ENCODE measurements at places on chromosomes 7 and 10. TPM values are rescaled to one million over a fixed set of nuclear protein-coding genes. Genes with fewer than 3 reads are reported as not detected.
A peak's percentile ranks its signal among the peaks of the same experiment; 100 is the strongest.

ELFN1 gene
- total RNA-seq: 0.07 TPM

C10orf105 gene
- 0.52 TPM for total RNA-seq

DPP6 gene
- not detected for total RNA-seq

PRSS1 gene
- not detected for total RNA-seq

DNA sequence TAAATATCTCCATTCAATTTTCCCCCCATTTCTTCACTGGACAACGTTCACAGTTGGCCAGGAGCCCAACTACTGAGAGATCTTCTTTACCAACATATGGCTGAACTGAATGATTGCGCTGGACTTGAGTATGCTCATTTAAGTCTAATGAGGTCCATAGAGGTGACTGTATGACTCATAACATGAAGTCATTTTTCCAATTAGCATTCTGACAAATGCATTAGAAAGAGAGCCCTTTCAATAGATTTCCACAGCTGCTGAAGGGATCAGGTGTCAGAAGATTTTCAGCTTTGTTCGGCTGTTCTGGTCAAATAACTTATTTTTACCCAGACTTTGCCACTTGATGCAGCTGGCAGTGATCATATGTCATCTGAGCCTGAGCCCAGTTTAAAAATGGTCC, 438.0 kb downstream of the ETV1 start:
- DNase-seq: no peak

- DNase-seq: peak; percentile 78
Observed at GRCh38 chr10:70758757-70759514, 26.2 kb downstream of the TBATA start.

- peak; percentile 58 for DNase-seq
Observed at GRCh38 chr10:132554991-132555647, 17.5 kb downstream of the INPP5A start.

DNA sequence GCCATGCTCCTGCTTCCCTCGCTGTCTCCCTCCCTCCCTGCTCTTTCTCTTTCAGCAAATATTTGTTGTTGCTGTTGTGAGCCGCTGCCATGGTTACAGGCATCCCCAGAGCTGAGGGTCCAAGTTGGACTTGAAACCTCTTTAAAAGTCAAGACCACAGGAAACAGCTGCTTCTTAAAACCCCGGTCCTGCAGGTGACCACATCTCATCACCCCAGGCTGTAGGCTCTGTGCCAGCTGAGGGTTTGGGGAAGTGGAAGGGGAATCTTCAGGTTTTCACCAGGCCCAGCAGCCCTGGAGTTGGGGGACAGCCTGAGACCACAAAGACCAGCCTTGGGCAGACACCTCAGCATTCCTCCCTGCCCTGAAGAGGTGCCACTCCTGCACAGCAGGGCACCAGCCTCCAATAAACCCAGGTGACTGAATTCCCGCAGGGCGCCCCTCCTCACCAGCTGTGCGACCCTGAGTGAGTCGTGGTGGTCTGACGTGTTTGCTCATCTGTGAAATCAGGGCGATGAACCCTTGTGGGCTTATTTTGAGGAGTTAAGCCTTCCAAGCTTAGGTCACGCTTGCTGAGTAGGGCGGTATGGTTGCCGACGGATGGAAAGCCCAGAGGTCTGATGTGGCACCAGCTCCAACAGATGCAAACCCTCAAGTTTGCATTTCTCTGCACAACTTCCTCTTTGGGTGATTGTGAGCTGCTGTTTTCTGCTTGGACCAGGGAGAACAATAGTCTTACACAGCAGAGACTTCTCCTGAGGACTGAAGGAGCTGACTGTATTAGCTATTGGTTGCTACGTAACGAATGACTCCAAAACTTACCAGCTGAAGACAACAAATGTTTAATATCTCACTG, 24.8 kb downstream of the NPTX2 start:
- no peak for DNase-seq

GRCh38 chr10:82238291-82238690, 363.3 kb downstream of the NRG3 start:
- DNase-seq: no peak
